NCI-H1092 (cell line): ENCODE measurements at places on chromosomes 5 and 9.

DNA sequence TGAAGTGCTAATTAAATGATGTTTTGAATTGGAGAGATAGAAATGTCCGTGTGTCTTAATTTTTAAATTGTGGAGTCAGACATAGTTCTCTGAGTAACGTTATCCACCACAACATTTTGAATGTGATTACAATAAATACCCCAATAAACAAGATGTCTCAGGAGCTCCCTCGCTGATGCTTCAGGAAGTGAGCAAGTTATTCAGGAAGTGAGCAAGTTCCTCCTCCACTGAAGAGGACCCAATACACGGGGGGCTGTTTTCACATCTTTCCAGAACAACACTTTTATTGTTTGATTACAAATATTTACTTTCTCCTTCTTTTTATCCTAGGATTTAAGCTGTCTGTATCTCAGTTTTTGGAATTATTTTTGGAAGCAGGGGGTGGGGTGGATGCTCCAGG lies 363.8 kb downstream of the LRRC70 start:
- DNase-seq = no peak

DNA sequence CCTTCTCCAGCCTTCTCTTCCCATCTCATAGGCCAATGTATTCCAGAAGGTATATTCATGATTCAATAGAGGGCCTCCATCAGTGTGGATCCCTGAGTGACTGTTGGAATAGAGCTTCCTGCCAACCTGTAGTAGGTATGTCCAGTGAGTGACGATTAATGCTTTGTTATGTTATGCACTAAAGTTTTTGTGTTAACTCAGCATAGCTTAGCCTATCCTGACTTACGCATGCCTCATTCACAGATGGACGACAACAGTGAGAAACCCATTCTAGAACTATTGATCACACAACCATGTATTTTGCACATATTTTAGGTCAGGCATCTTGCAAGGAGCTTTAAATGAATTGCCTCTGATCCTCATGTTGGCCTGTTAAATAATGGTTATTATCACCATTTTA lies 225.5 kb upstream of the TRIM32 start:
- no peak for DNase-seq

- no peak for DNase-seq
Measured at GRCh38 chr5:137858223-137858916, 9.3 kb upstream of the MYOT start.

- no peak for DNase-seq
Measured at GRCh38 chr5:14773588-14773987, 98.0 kb downstream of the ANKH start.

- DNase-seq = no peak
Measured at GRCh38 chr5:173623296-173623771, 6.9 kb upstream of the BOD1 start.

- no peak for DNase-seq
Measured at GRCh38 chr9:109974918-109975276, 194.9 kb downstream of the PALM2AKAP2 start.

DNA sequence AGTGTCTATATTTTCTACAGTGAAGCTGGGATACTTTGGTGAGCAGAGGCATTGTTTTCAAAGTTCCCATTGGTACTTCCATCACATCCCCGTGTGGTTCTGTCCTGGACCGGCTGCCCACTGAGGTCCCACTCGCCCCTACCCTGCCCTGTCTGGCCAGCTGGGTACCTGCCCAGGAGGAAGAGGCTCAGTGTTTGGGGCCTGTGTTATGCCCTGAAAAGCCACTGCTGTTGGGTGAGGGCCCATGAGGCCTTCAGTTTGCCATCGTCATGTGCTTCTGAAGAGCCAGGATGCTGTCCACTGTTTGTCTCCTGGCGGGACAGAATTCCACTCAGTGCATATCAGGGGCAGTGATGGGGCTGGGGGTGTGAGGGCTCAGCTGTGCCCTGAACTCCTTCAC lies 2.6 kb upstream of the CEP72 start:
- no peak for DNase-seq

- no peak for DNase-seq
Measured at GRCh38 chr5:178434016-178434761, 156.0 kb downstream of the COL23A1 start.

DNA sequence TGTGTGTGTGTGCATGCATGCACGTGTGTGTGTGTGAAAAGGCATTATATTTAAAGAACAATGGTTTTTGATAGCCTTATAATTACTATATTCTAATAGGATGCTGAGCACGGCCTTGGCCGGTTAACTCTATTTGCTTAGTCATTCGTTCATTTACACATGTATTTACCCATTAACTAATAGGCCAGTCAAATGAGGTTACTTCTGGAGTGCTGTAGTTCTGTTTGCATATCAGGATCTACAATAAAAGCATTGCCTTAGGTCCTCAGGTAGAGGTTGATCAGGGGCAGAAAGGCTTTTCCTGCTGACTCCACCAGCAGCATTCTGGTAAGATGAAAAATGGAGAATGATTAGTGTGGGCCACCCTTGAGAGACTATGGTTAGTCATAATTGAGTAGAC lies 219.0 kb downstream of the COMMD10 start:
- no peak for DNase-seq

DNA sequence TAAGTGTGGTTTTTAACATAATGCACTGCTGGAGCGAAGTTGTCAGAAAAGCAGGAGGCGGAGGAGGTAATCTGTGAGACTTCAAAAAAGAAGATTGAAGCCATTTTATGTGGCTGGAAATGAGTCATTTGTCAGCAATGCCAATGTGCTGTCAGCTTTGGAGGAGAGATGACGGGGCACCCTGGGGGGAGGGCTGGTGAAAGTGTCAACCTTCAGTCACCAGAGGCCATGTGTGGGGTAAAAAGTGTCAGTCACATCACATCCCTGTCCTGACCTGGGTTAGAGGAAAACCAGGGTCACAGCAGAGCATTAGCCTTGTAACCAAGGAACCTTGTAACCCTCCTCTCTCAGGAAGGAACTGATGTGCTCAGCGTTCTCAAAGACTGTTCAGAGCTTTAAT lies 59.1 kb downstream of the TLR4 start:
- DNase-seq = no peak

DNA sequence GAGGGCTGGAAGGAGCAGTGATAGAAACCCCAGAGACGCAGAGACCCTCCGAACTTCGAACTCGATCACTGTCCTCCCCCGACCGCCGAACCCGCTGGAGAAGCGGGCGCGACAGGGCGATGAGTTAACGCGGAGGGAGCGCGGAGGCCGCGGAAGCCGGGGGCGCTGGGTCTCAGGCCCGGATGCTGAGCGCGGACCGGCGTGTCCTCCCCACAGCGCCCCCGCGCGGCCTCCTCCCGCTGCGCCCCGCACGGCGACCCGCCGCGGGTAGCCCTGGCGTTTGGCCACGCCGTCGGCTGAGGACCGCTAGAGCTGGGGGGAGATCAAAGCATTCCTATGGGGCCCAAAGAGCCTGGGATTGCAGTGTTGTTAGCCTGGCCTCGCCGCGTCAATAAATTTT lies 7.7 kb upstream of the DMRT2 start:
- no peak for DNase-seq

DNA sequence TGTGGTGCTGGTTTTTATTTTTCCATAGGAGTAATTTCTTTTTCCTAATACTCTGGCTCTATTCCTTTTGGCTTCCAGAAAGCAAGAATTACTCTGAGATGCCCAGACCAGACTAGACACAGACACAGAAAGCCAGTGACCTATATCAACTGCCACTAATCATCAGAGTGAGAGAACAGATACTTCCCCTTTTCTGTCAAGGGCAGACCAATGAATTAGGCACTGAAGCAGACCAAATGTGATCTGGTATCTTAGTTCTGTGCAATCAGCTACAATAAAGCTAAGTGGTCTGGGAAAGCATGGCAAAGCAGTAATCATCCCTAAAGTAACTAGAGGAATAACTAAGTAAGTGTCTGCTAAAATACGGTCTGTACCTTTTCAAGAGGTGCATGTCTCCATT lies 239.1 kb downstream of the ELAVL2 start:
- no peak for DNase-seq
